ENCODE measurements at places on chromosomes 4 and X.

- DNase-seq = no peak
Measured at GRCh38 chr4:169652535-169652934, 32.2 kb downstream of the CLCN3 start.

DNA sequence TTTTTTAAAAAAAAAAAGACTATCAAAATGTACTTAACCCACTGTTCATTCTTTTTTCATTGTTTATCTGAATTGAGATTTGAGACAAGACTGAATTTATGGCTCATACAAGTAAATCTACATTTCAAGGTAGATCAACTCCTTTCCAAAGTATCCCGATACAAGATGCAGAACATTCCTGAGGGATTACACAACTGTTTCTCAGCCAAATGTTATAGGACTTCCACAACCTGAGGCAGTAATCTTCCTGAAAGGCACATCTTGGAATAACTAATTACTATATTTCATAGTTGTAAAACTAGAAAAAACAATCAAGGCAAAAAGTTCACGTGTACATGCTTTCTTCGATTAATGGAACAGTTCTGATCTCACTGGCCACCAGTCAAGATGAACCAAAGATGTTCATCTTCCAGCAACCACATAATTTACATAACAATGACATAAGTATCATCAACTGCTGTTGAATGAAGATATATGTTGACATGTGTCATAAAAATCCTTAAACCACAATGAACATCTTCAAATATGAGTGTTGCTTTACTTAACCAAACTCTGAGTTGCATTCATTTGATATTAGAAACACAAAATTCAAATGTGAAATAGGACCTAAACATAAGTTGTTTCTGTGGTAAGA is 225.2 kb upstream of the DKK2 start:
- no peak for DNase-seq

DNA sequence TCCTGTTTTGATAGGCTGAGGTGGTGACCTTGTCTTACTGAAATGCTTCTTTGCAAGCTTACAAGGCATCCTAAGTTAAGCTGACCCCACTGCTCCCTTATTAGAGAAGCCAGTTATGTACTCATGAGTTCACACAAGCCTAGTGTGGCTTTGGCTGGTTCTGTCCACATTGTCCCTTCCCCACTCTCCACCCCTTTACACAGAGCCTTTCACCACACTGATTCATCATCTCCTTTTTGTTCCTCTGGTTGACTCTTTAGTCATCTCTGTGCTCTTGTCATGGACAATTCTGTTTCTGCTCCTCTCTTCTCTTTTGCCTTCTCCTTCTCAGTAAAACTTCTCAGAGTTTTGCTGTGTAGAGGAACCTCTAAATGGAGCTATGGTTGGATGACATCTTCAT is 4.9 kb downstream of the CHRNA9 start:
- no peak for DNase-seq

DNA sequence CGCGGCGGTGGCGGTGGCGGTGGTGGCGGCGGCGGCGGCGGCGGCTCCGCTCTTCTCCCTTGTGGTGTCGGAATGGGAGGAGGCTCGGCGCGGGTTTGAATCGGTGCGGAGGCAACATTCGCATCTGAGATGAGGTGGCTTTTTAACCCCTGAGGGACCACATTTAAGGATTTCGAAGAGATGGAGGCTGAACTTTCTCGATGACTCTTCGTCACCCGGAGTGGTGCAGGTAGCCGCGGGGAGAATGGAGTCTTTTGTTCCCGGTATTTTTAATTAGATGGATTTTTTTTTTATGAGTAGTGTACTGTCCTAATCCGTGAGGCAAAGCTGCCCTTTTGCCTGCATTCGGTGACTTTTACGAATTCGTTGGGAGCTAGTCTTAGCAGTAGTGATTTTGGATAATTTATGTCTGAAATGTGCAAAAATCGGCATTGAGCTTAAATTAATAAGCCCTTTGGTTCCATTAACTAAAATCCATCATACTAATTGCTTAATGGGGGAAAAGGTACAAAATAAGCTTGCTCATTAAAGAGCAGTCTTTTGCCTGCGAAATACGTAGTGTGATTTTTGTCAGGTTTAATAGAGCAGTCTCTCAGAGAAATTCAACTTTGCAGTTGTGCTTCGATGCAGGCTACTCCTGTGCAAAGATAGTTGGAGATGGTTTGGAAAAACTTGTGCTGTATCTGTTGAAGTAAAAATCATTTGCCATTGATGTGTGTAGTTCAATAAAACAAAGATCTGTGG is 206.2 kb downstream of the TENM3 start:
- DNase-seq = no peak

DNA sequence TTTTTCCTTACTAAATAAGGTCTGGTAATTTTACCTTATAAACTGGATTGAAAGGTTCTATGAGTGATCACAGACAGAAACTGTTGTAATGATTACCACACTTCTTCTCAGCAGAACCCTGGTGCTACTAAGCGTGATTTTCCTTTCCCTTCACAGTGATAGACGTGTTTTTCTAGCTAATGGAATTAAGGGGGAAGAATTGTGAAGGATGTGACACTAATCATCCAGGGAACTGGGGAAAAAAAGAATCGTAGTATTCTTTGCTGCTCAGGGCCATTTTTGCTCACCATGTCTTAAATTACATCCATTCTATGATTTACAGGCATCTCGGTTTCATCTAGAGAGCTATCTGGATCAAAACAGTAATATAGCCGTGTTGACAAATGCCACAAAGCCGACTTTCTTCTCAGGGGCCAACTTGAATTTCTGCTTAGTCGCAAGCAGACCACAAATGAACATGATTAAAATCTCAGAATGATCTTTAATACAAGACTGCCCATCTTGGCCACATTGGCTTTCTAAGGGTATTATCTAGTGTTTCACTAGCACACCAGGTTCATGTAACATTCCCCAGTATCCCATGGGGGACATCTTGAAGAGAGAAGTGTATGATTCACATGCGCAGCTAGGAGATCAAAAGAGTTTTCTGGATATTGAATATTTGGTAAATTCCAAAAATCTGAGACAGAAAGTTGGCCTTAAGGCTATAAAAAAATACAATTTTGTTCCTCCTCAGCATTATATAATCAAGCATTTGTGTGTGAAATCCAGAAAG is 154.0 kb downstream of the UGT8 start:
- no peak for DNase-seq

GRCh38 chr4:87046121-87046551 is 111.3 kb downstream of the AFF1 start:
- no peak for DNase-seq

DNA sequence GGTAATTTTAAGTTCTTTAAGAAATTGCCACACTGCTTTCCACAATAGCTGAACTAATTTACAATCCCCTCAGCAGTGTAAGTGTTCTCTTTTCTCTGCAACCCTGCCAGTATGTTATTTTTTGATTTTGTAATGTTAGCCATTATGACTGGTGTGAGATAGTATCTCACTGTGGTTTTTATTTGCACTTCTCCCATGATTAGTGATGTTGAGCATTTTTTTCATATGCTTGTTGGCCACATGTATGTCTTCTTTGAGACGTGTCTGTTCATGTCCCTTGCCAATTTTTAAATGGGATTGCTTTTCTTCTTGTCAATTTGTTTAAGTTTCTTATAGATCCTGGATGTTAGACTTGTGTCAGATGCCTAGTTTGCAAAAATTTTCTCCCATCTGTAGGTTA is 86.1 kb downstream of the BMP3 start:
- no peak for DNase-seq

DNA sequence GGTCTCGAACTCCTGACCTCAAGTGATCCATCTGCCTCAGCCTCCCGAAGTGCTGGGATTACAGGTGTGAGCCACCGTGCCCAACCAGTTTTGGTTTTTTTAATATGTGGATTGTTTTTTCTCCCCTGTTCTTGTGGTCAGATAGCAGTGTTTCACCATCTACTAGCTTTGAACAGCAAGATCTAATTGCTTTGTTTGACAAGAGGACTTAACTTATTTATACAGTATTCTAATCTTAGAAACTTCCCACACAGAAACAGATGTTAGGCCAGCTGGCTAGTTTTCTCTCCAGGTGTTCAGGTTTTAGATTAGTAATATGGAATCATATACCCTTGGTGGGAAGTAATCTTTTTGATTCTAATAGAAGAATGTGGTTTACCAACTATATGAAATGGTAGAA is 12.9 kb downstream of the ING2 start:
- DNase-seq = no peak

- DNase-seq = no peak
Measured at GRCh38 chr4:997375-998071, 4.3 kb upstream of the SLC26A1 start.

- no peak for DNase-seq
Measured at GRCh38 chrX:115900425-115900824, 270.1 kb upstream of the AGTR2 start.

DNA sequence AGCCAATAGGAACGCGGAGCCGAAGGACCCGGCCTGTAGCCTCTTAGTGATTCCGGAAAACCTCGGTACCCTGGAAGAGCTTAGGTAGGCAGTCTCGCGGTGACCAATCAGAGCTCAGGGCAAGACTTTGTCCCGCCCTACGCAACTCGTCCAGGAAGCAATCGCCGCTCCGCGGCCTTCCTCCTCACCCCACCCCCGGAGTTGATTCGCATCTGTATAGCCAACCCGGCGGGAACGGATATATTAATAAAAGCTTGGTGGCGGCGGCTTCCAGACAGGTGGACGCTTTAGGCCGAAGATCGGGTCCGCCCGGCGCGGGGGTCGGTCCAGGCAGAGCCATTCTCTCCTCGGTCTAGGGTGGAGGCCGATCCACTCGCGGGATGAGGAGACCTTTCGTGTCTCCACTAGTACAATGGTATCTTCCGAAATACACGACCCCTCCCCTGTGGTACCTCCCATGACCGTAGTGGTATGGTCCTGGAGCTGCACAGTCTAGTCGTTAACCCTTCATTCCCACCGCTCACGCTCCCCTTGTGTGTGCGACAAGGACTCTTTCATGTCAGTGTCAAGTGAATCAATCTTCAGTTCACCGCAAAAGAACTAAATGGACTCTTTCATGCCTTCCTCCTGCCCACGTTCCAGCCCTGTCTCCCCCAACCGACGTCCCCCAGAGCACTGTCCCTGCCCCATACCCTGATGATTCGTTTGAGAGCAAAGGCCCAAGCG is 24.2 kb upstream of the GLOD5 start:
- DNase-seq = peak; percentile 79

DNA sequence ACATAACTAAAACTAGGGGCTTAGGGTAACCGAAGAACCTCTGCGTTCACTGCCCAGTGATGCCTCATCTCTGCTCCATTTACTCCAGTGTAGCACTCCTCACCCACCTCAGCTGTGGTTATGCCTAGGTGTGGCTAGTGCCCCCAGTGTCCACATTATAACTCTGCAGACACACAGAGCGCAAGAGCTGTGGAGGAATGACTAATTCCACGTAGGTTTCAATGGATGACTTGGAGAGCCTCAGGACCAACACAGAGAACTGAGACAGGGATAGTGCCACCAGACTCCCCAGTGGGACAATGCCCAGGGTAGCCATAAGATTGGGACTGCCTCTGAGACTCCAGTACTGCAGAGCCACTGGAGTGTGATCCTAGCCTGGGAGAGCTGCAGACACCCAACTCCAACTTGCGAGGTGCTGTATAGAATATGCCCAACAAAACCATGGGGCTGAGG is 542.4 kb upstream of the DIPK2B start:
- no peak for DNase-seq

DNA sequence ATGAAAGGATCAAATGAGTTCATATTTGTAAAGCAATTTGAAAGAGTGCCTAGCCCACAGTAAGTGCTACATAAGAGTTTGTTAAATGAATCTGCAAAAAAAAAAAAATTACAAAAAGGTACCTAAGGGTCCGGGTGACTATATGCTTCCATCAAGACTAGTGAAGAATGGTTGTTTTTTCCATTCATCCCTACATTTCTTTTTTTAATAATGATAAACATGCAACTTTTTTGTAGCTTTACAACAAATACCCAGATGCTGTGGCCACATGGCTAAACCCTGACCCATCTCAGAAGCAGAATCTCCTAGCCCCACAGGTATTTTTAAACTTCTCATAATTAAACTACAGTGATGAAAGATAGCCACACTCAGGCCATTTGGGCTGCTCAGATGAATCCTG is 4.3 kb downstream of the SPP1 start:
- DNase-seq = no peak

- DNase-seq = no peak
Measured at GRCh38 chrX:1427756-1428155, 25.0 kb downstream of the ASMTL start.

DNA sequence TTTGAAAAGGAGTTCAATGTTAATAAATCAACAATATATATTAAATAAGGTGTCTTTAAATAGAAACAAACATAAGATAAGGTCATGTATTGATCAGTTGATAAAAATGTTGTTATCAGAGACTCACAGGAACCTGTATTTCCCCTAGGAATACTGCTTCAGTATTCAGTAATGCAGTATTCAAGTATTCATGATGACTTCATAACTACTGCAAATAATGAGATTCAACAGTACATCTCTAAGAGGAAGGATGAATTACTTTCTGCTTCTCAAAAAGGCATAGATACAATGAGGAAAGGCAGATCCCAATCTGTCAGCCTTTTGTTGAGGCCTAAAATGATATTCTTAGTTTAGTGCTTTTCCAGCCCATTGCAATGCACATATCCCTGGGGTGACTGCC is 73.7 kb downstream of the MAGEB17 start:
- no peak for DNase-seq

- DNase-seq = no peak
Measured at GRCh38 chr4:40656201-40656863, 26.7 kb upstream of the RBM47 start.

- no peak for DNase-seq
Measured at GRCh38 chrX:130109429-130110378, 593 bp downstream of the ELF4 start.

DNA sequence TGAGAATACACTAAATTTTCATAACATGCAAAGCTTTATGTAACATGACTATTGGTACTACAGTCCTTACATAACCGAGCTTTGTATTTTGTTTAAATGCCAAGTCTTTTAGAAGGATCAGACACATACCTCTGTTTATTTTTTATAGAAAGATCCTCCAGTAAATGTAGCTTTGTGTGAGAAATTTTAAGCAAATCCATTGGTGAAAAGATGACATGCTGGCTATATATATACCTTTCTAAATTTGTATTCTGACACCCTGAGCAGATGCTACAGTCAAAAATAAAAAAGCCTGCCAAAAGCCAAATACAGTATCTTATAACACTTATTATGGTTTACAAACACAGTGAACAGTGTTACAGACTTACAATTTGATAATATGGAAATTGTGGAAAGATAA is at the start of gene YIPF7:
Gene YIPF7, minus strand, starts transcription at position 201 of the 400 bp plus-strand sequence. CDS start 1,525 bp downstream, outside the sequence.
- DNase-seq = no peak

DNA sequence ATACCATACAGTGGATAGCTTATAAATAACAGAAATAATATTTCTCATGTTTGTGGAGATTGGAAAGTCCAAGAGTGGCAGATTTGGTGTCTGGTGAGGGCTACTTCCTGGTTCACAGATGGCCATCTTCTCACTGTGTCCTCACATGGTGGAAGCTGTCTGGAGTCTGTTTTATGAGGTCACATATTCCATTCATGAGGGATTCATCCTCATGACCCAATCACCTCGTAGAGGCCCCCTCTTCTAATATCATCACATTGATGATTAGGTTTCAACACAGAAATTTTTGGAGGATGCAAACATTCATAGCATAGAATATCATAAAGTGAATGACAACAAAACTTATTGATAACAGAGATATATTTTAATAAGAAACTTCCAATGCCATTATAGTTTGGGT is 568.0 kb downstream of the STIM2 start:
- DNase-seq = no peak

GRCh38 chr4:115972967-115973366 is 859.5 kb upstream of the NDST4 start:
- no peak for DNase-seq

GRCh38 chrX:19810802-19811201 is 76.6 kb downstream of the SH3KBP1 start:
- DNase-seq = no peak

GRCh38 chr4:186724058-186724863 is 605 bp upstream of the FAT1 start:
- no peak for DNase-seq
